Stimulated activated naive CD4-positive, alpha-beta T cell treated with Interleukin-2 at 50 U/mL for 16 hours (primary cell): ENCODE measurements at places on chromosomes 12 and 14.

DNA sequence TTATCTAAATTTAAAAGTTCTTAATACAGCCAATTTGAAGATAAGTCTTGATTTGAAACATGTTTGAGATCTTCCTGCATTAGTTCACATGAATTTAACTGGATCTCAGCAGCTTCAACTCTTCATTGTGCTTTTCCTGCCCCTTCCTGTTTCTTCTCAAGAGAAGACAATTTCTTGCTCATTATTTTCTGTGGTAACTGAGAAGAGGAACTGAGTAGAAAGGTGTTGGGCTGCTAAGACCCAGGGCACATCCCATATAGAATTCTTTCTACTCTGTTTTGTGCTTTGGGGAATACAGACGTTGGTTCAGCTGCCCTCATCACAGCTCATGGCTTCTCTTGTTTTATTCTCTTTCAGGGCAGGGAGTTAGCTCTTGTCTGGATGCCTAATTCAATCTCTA is 110.2 kb downstream of the SNAPC1 start:
- no peak for DNase-seq

GRCh38 chr12:5099591-5099990 is 55.9 kb downstream of the KCNA5 start:
- DNase-seq: no peak

- DNase-seq: no peak
These were observed 30.5 kb downstream of the DPF3 start for GRCh38 chr14:72863216-72864006.

- no peak for DNase-seq
These were observed 389.1 kb downstream of the GRIN2B start for GRCh38 chr12:13592063-13592942.

DNA sequence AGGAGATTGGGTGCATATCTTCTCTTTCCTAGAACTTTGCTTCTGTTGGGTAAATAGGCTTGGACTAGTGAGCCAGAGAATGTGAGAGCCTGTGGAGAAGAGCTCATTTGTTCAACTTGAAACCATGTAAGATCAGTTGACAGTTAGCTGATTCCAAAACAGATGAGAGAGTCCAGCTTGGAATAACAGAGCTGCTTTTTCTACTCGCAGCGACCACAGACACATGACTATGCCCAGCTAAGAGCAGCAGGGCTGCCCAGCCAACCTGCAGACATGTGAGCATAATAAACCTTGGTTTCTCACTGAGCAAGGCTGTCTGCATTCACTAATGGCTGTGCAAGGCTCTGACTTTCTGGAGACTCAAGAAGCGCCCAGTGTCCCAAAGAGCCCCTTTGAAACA is 209.2 kb downstream of the C12orf75 start:
- no peak for DNase-seq

DNA sequence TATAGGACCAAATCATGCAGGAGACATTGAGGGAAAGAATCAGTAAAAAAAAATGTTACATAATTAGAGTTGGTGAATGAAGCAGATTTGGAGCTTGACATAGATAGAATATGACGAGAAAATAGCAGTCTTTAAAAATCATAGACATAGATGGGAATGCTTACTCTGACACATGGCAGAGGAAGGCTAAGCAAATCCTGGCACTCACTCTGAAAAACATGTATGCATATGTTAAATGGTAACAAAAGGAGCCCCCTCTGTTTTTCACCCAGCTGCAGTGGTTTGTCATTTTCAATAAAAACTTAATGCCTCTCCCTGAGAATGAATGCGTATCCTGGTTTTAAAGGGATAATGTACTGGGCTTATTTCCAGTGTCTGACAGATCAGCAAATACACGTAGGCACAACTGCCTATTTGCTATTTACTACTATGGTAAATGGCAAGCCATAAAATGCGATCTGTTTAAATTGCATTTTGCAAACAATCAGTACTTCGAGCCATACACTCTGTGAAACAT is 561.2 kb upstream of the SEL1L start:
- DNase-seq: no peak

DNA sequence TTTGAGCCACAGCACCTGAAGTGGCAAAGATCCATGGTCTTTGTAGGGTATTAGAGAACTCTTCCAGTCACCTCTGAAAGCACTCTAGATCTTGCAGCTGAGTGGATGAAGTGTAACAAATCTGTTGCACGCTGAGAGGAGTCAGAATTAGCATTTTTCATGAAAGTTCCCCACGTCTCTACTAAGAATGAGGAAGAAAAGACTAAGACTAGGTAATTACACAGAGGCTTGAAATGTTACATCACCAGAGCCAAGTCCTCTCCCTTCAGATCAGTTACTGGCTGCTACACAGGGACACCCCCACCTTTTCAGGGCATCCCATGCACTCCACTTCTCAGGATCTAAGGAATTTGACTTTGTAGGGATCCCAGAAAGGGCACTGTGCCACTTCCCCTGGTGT is 98.6 kb upstream of the FKBP4 start:
- no peak for DNase-seq

GRCh38 chr12:12007713-12008231 is 63.0 kb upstream of the BCL2L14 start:
- no peak for DNase-seq

DNA sequence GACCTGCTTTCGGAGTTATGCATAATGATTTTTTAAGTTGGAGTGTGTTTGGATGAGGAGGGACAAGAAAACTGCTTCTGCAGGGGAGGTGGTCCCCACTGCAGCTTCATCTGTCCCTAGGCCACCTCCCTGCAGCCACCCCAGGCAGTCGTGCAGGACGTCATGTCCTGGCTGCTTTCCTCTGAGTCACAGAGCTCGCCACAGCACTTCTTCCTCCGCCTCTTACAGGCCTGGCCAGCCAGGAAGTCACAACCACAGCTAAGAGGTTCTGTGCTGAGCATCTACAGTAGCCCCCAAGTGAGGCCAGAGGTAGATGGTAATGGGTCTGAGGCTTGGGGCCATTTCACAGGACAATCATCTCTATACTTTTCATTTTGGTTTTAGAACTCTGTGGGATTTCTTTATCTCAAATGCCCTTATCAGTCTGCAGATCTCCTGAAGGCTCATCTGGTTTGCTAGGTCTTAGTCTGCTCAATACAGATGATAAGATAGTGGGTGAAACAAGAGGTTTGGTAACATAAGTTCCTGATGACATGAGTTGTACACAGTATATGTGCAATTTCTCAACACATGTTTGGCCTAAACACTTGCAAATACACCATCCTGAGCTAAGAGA is 106.4 kb downstream of the ARF6 start:
- peak; percentile 75 for DNase-seq
